ENCODE measurements at places on chromosomes 4 and X. TPM values are rescaled to one million over a fixed set of nuclear protein-coding genes. Genes with fewer than 3 reads are reported as not detected.
A peak's percentile ranks its signal among the peaks of the same experiment; 100 is the strongest.

DNA sequence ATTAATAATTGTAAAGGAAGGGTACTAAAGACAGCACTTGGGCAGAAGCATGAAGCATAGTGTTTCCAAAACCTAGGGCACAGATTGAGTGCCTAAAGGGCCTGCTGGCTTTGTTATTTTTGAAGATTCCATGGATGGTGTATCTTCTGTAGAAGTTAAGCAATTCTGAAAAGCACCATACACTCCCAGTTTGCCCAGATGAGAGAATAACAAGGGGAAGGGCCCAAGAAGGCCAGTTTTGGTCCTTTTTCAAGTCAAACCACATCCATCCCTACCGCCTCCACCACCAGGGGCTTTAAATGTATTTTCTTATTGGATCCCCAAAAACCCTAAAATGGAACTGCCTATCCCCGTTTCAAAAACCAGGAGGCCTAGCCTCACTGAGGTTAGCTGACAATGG lies 17.2 kb downstream of the SCARB2 start:
- peaks cover 70% of the 10 kb centered on the region for H3K4me1 ChIP-seq
- DNase-seq: no peak
- no peak overlapping the region for H3K4me3 ChIP-seq
- H3K27me3 ChIP-seq: no peaks in the 10 kb centered on the region
- H3K36me3 ChIP-seq: no peaks in the 10 kb centered on the region

GRCh38 chrX:153667956-153668396 lies 5.6 kb downstream of the PNCK start:
- H3K4me3 ChIP-seq: no peak overlapping the region
- peak; percentile 94 for DNase-seq
- H3K27ac ChIP-seq: no peak overlapping the region
- no peaks in the 10 kb centered on the region for H3K4me1 ChIP-seq
- H3K36me3 ChIP-seq: no peaks in the 10 kb centered on the region
- no peaks in the 10 kb centered on the region for H3K27me3 ChIP-seq

DNA sequence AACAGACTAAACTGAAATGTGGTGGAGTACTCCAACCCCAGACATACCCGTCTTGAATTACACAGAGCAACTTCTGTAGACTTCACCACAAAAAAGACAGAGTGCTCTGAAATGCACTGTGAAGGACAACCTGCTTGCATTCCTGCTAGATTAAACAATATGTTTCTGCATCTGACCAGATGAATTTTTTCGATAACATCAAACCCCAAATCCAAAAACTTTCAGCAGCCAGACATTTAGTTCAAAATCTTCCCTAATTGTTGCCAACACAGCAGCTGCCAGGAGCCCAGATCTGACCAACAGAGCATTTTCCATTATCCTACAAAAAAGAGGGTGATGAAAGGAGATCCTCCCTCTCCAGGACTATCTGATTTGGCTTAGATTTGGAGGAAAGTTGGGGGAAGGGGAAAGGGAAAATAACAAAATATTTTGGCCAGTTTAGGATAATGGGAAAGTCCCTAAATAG lies 356.5 kb downstream of the PDGFC start:
- no peak for DNase-seq
- no peak overlapping the region for H3K4me3 ChIP-seq
- H3K36me3 ChIP-seq: no peaks in the 10 kb centered on the region
- H3K4me1 ChIP-seq: no peaks in the 10 kb centered on the region

- no peak for DNase-seq
- no peaks in the 10 kb centered on the region for H3K27me3 ChIP-seq
- H3K4me1 ChIP-seq: no peaks in the 10 kb centered on the region
- no peaks in the 10 kb centered on the region for H3K36me3 ChIP-seq
- no peak overlapping the region for H3K27ac ChIP-seq
- no peak overlapping the region for H3K4me3 ChIP-seq
Observed at GRCh38 chr4:105119356-105119755, 27.3 kb upstream of the TET2 start.

The GRSF1 gene
- 59.8 TPM for total RNA-seq

- no peaks in the 10 kb centered on the region for H3K27me3 ChIP-seq
- no peaks in the 10 kb centered on the region for H3K36me3 ChIP-seq
- H3K4me1 ChIP-seq: peaks cover 3% of the 10 kb centered on the region
Observed at GRCh38 chrX:46325312-46325877, 219.8 kb downstream of the ZNF674 start.
